Hepatocyte (in vitro differentiated cells): ENCODE measurements at places on chromosomes 2 and 18.

DNA sequence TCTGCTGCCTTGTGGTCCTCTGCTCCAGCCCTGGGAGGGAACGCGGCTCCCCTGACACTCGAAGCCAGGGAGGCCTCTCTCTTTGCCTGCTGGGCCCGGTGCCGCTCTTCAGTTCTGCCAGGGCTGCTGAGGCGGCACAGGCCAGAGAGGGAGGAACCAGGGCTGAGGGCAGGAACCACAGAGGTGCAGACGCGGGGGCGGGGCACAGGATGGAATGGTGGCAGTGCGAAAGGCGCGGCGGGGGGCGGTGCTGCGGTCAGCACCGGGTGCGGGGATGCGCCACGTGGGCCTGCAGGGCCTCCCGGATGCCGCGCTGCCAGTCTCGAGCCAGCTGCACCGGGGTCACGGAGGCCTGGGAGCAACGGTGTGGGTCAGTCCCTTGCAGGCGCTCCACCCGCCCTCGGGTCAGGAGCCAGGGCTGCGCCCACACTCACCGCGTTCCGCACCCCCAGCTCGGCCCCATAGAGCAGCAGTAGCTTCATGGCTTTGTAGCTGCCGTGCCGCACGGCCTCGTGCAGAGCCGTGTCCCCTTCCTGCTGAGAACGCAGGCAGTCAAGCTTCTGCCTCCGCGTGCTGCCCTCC lies 4.4 kb downstream of the ANKRD23 start:
- no peak for DNase-seq

- no peak for DNase-seq
These were observed 615.1 kb downstream of the IRS1 start for GRCh38 chr2:226184540-226184939.

DNA sequence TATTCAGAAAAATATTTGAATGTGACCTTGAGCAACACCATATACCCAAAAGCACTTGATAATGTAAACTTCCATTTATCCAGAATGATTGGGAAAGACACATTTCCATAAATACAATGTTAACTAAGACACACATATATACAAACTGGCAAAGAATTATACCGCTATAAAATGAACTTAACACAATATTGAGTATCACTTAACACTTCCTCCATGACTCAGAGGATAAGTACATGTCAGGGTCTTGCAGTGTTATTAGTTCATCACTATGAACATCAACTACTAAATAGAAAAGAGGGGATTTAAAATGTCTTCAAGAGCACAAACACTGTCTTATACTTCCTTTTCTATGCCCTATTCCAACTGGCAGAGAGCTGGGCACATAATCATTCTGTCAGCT lies 18.6 kb downstream of the WDSUB1 start:
- DNase-seq: no peak

- no peak for DNase-seq
These were observed 1.5 kb upstream of the PROM2 start for GRCh38 chr2:95272781-95273180.

- DNase-seq: peak; percentile 56
These were observed 9.4 kb upstream of the ITGB6 start for GRCh38 chr2:160209516-160209856.

- peak; percentile 51 for DNase-seq
These were observed 882 bp downstream of the ZBTB14 start for GRCh38 chr18:5294457-5295230.
